Fibroblast of villous mesenchyme (primary cell): ENCODE measurements at places on chromosomes 4 and X. TPM values are rescaled to one million over a fixed set of nuclear protein-coding genes. Genes with fewer than 3 reads are reported as not detected.

DNA sequence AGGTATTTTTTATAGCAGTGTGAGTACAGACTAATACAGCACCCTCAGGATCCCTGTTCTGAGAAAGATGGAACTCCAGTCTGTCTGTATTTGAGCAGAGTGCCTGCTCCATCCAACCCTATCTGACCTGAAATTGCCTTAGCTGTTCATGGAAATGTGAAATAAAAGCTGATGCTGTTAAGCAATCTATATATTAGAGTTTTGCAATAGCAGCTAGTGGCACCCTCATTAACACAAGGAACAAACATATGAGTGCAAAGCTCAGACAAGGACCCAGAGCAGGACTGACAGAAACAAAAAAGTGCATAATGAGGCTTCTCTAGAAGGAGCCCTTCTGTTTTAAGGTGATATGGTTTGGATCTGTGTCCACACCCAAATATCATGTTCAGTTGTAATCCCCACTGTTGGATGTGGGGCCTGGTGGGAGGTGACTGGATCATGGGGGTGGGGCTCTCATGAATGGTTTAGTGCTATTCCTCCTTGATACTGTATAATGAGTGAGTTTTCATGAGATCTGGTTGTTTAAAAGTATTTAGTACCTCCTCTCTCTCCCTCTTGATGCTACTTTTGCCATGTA, 272.9 kb upstream of the KLF3 start:
- no peak for DNase-seq

The CXorf58 gene
- total RNA-seq: not detected in 2 replicates

The TLR7 gene
- total RNA-seq: not detected in 2 replicates

- DNase-seq: peak; percentile 91
Observed at GRCh38 chr4:169115897-169116254, 105.8 kb upstream of the CBR4 start.

DNA sequence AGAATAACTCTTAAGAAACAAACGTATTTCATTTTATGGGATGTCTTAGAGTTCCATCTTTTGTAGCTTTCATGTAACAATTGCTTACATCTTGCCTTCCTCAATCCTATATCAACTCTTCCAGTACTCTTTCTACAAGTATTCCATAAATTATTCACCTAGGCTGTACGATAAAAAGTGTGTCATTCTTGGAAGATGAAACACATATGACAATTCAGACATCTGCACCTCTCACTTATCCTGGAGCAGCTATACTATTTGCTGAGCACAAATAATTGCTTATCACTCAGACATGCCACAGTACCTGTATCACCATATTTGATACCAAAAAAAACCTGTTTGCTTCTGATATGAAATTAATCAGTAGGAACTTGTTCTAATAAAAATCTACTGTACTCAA, 1.0 kb downstream of the POF1B start:
- no peak for DNase-seq

The EBP gene
- total RNA-seq: 126 and 200 TPM in 2 replicates

- no peak for DNase-seq
Observed at GRCh38 chrX:2828959-2829411, 255 bp downstream of the GYG2 start.

The KCTD8 gene
- total RNA-seq: under 0.01 and 0.32 TPM in 2 replicates

- DNase-seq: no peak
Observed at GRCh38 chrX:40055495-40055894, 42.3 kb downstream of the BCOR start.

The EIF4E gene
- total RNA-seq: 163 and 241 TPM in 2 replicates

- DNase-seq: no peak
Observed at GRCh38 chr4:143251348-143251747, 66.6 kb downstream of the USP38 start.

The KLHL5 gene
- 123 and 156 TPM in 2 replicates for total RNA-seq

The MAGEB2 gene
- 2.6 TPM in 1 of 2 replicates, not detected in the other for total RNA-seq

GRCh38 chr4:101201421-101201820, 145.9 kb downstream of the PPP3CA start:
- peak; percentile 28 for DNase-seq

The EXOC1L gene
- total RNA-seq: not detected in 2 replicates

The IQCM gene
- not detected in 2 replicates for total RNA-seq

The FAM47E gene
- total RNA-seq: 0.32 and 0.86 TPM in 2 replicates

GRCh38 chr4:182111586-182111985, 131.6 kb upstream of the TENM3 start:
- DNase-seq: no peak

DNA sequence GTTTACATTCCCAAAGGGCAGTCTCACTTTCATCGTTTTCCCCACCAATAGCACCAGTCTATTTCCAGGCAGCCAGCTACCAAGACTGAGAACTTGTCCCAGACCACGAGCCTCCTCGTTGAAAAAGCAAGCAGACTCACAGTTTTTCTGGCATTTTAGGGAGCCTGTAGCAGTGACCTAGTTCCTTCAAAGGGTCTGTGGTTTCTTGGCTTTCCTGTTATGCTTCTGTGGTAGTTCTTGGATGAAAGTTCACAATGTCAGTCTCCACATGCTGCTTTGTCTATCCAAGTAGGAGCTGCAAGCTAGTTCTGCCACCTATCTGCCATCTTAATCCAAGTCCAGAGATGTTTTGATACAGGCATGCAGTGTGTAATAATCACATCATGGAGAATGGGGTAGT, 151.6 kb upstream of the ZC4H2 start:
- DNase-seq: no peak

The STK32B gene
- total RNA-seq: 1.3 and 2.6 TPM in 2 replicates

The SPATA4 gene
- 0.97 TPM in 1 of 2 replicates, not detected in the other for total RNA-seq

The CT45A2 gene
- total RNA-seq: not detected in 2 replicates

- peak; percentile 11 for DNase-seq
Observed at GRCh38 chr4:24973404-24973746, 57.4 kb downstream of the LGI2 start.

- DNase-seq: no peak
Observed at GRCh38 chr4:67928546-67928945, 34.7 kb downstream of the TMPRSS11A start.

DNA sequence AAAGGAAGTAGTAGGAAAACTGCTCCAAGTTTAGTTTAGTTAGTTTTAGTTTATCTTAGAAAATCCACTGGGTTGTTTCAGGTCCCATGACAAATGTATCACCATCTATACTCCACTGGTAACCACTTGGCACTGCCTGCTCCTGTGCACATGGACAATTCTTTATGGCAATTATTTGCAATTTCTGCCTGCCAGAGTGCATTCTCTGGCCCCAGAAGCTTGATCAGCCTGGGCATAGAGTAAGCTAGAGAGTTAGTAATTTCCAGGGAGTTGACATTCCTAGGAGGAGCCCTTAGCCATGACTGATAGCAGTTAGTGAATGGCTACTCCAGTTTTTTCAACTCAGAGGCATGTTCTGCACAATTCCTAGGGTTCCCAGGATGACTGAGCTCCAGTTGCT, 203.2 kb upstream of the FGF13 start:
- no peak for DNase-seq

The MEPE gene
- not detected in 2 replicates for total RNA-seq

GRCh38 chr4:15413010-15413622, 14.7 kb upstream of the C1QTNF7 start:
- no peak for DNase-seq

DNA sequence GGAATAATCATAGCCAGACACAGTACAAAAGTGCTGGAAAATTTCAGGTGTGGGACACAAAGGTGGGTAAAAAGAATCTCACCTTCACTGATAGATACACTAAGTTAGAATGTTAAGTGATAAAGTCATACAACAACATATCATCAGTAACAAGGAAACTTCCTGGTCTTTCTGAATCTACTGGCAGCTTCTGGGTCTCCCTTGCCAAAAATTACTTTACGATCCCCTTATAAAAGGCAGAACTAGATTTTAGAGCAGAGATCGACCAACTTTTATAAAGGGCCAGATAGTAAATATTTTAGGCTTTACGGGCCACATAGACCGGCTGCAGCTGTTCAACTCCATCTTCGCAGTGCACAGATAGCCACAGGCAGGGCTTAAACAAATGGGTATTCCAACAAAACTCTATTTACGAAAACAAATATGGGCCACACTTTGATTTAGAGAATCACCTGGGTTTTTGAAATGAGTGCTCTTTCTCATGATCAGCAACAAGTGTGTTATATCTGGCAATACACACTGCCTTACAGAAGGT, 159.9 kb downstream of the AASDH start:
- DNase-seq: no peak

The CSTF2 gene
- total RNA-seq: 14.5 and 16.0 TPM in 2 replicates

The UGT2B17 gene
- not detected in 2 replicates for total RNA-seq

The STATH gene
- not detected in 2 replicates for total RNA-seq

DNA sequence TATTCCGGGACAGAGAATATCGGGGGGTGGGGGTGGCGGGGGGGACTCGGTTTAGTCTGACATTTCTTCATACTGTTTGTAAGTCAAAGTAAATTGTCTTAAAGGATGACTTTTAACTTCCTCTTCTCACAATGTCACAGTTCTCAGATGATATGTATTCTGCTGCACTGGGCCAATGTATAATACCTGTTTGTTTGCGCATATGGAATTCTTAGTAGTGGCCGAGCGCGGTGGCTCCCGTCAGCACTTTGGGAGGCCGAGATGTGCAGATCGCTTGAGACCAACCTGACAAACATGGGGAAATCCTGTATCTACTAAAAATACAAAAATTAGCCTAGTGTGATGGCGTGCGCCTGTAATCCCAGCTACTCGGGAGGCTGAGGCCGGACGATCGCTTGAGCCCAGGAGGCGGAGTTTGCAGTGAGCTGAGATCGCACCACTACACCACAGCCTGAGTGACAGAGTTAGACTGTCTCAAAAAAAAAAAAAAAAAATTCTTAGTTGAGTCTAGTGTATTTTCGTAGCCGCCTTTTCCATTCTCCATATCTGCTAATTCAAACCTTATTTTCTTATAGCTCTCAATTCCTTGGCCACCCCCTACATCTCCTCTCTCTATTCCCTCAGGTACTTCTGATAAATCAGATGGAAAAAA, 851 bp downstream of the POLR2B start:
- DNase-seq: peak; percentile 29
